ENCODE measurements at places on chromosomes 4 and X.

DNA sequence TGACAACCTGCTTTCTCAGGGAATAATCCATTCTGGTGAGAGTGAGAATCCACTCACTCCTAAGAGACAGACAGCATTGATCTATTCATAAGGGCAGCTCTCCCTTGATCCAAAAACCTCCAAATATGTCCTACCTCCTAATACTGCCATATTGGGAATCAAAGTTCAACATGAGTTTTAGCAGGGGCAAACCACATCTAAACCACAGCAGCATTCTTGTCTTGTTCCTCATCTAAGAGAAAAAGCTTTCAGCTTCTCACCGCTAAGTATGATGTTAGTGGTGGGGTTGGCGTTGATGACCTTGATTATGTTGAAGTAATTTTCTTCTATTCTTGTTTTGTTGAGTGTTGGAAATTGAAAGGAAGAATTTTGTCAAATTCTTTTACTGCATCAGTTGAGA is 69.6 kb downstream of the SERTM2 start:
- DNase-seq, result no peak

GRCh38 chr4:147732518-147733235 is 789 bp downstream of the ARHGAP10 start:
- peak; percentile 35 for DNase-seq

GRCh38 chr4:40363945-40364344 is 28.8 kb downstream of the CHRNA9 start:
- no peak for DNase-seq

- no peak for DNase-seq
Measured at GRCh38 chr4:165383591-165384073, 4.8 kb downstream of the CPE start.

- DNase-seq, result no peak
Measured at GRCh38 chrX:42837747-42838146, 59.8 kb upstream of the PPP1R2C start.

DNA sequence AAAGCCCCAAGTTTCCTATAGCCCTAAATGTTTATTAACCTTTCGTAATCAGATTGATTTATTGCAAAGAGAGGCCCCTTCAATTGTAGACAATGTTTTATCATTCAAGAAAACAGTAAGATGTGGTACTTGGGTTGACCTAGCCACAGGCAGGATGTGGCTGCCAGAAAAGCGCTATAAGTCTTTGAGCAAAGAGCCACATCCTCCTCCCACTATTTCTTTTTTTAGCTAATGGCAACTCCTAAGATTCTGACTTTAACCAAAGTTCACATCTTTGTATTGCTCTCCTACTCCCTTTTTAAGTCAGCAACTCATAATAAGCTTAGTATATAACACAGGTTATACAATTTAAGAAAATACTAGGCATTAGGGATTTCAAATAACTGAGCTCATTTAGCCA is 70.7 kb upstream of the PPP3CA start:
- DNase-seq, result peak; percentile 13

DNA sequence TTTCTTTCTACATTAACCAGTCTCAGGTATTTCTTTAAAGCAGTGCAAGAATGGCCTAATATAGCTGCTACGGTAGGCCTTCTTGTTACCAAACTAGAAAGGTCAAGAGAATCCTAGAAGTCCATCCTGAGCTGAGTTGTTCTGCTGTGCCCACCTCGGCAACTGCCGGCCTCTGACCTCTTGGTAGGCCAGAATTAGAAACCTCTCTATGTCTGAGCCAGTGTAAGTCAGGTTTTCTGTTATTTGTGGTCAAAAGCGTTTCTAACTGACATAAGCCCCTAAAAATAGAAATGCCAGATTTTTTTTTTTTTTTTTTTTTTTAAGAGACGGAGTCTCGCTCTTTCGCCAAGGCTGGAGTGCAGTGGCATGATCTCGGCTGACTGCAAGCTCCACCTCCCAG is 43.1 kb downstream of the SOWAHB start:
- no peak for DNase-seq

DNA sequence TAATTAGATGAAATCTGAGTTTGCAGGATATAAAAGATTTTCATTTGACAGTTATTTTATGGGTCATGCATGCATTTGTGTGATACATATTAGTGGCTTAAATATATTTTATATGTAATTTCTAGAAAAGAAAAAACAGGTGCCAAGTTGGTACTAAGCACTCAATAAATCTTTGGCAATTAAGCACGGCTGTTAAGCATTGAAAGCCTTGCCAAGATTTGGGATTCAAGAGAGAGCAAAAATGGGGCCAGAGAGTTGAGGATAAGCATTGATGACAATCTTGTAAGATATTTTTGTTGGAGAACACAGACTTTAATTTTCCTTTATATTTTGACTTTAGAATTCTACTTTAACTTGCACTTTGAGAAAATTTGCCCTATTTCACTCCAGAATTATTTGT is 249.8 kb upstream of the MAD2L1 start:
- DNase-seq, result no peak

DNA sequence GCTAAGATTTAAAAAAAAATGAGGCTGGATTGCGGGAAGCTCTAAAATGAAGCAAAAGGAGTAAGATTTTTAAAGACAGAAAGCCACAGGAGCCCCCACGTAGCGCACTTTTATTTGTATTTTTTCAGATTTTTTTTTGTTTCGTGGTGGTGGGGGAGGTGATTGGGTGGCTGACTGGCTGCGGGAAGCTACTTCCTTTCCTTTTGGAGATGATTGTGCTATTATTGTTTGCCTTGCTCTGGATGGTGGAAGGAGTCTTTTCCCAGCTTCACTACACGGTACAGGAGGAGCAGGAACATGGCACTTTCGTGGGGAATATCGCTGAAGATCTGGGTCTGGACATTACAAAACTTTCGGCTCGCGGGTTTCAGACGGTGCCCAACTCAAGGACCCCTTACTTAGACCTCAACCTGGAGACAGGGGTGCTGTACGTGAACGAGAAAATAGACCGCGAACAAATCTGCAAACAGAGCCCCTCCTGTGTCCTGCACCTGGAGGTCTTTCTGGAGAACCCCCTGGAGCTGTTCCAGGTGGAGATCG is 908 bp downstream of the PCDH10 start:
- DNase-seq, result no peak

DNA sequence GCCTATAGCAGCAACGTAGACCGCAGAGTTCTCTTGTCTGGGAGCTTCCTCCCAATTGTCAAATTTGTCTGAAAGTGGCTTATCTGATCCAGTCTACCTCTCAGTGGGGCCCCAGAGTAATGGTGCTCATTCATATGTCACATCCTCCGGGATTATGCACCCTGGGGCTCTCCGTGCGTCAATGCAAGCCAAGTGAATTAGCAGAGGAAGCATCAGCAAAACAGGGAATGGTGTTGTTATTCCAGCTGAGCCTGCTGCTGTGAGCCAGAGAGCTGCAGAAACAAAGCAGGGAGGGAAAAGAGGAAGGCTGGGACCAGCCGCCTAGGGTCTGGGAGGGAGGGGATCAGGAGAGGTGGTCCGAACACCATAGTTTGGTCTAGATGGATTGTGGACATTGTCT is 95.2 kb downstream of the CLNK start:
- no peak for DNase-seq

GRCh38 chr4:12120968-12121367 is 692.3 kb upstream of the HS3ST1 start:
- no peak for DNase-seq

- DNase-seq, result no peak
Measured at GRCh38 chr4:76597423-76597979, 162.5 kb downstream of the SHROOM3 start.

- DNase-seq, result no peak
Measured at GRCh38 chr4:138056541-138056940, 185.6 kb downstream of the SLC7A11 start.

DNA sequence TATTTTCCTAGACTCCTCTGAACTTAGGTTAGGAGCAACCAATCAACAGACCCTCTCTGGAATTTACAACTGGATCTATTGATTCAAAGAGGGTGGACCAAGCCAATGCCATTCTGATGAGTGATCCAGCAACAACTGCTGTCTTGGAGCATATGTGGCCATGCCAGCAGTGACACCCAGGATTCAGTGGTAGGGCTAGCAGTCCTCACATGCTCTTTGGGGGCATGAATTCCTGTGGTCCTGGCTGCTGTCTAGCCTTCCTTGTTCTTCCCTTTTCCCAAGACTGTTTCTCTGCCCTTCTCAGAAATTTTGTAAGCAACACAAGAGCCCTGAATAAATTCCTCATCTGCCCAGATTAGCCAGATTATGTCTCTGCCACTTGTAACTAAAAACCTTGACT is 61.5 kb upstream of the GATB start:
- DNase-seq, result no peak

- no peak for DNase-seq
Measured at GRCh38 chr4:646460-646859, 21.1 kb downstream of the PDE6B start.

- no peak for DNase-seq
Measured at GRCh38 chr4:150986085-150986484, 29.0 kb downstream of the LRBA start.

DNA sequence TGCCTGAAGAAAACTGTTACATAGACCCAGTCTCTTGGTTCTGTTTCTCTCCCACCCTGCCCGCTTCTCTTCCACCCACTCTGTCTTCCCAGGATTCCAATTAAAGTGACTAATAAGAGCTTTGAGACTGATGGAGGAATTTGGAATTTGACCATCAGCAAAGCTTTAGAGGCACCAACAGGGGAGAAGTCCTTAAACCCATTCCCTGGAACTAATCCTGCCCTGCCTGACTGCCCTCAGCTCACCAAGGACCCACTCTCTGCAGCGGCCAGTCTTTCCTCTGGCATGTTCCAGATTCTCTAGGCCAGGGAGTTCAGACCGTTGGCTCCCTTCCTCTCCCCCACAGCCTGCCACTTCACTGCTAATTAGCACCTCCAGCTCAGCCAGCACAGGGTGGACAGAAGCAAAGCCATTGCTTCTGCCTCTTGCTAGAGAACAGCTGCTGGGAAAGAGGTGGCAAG is 23.9 kb downstream of the SCD5 start:
- DNase-seq, result no peak

DNA sequence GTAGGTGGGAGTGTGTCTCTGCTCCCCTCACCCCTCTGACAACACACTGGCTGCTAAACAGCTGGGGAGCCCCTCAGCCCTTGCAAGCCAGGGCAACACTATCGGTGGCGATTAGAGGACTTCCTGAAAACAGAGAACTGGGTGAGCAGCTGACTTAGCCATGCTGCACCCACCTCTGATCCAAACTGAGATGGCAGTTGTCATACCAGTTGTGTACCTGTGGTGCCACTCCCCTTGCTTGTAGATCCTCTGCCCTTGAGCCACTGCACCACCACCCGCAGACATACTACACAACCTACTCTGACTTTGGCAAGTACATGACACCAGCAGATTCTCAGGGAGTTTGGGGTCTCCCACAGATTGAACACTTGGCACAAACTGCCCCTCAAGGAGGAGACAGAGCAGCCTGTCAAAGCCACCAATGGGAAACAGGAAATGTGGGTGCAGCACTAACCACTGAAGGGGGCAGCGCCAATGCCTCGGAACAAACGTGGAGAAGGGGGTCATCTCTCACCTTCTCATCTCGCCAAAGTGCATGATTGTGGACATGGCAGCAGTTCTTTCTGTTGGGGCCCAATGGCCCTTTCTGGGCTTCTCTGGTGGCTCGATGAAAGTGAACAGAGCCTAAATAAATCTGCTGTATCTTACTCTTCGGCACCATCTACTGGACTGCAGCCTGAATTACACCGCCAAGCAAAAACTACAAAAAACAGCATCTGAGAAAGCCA is 119.8 kb downstream of the NEK1 start:
- DNase-seq, result peak; percentile 9
